ENCODE measurements at places on chromosomes 1 and 21.

DNA sequence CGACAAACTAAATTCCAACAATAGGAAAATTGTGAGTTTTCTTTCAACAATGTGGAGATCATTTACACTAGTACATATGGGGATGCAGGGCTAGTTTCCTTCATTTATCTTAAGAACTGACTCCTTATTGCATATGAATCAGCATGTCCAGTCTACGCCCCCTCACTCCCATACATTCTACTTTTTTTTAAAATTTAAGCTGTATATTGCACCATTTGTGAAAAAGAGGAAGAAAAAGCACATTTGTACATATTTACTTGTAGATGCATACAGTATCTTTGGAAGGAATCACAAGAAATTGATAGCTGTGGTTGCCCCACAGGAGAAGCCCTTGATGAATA, 15.9 kb downstream of the VPS26C start:
- DNase-seq: no peak

DNA sequence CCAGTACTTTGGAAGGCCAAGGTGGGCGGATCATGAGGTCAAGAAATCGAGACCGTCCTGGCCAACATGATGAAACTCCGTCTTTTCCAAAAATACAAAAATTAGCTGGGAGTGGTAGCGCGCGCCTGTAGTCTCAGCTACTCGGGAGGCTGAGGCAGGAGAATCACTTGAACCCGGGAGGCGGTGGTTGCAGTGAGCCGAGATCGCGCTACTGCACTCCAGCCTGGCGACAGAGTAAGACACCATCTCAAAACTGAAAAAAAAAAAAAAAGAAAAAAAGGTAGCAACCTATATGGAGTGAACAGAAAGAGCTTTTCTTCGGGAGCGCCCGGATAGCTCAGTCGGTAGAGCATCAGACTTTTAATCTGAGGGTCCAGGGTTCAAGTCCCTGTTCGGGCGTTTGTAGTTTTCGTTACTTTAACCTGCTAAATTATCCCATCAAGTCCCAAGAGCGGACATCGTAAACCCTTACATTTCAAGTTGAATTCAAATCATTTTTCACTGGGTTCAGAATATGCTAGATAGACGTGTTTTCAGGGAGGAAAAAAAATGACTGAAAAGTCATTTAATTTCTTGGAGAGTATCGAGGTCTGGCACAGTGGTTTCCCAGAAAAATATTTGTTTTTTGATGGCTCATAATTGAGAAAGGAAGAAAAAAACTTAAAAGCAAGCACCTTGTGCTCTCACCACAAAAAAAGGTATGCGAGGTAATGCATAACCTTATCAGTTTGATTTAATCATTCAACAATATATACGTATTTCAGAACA, 9.8 kb upstream of the MDM4 start:
- no peak for DNase-seq

GRCh38 chr21:38831526-38832467, 26.1 kb downstream of the ETS2 start:
- peak; percentile 66 for DNase-seq

DNA sequence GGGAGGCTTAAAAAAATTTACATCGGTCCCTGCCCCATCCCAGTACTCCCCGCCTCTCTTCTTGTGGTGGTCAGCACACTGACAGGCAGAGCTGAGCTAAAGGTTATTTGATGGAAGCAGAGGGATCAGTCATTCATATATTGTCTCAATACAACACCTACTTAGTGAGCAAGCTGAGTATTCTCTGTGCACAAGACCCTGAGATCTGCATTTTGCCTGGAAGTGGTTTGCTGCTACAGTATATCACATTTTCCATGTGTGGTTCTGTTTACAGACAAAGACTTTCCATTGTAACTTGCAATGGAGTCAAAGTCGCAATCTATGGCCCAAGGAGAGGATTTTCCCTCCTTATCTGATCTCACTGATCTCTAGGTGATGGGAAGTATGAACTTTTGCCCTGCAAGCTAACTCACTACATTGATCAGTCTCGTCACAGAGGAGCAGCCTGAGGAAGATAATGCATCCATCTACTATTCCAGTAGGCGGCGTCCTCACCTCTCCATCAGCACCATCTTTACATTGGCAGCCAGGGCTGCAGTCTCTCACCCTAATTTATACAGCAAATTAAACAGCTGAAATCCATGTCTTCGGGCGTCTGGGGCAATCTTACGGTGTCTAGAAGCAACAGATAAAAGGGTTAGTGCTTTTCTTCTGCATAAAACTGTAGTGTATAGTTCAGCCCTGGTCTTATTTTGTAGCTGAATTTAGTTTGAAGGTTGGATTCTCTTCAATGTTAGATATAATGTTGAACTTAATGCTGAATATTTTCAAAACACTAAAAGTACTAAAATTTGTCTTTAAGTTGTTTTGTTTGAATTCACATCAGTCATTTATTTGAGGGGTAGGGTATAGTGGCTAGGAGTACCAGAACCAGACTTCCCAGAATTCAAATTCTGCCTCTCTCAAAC, 3.2 kb upstream of the TRAF5 start:
- DNase-seq: peak; percentile 74

DNA sequence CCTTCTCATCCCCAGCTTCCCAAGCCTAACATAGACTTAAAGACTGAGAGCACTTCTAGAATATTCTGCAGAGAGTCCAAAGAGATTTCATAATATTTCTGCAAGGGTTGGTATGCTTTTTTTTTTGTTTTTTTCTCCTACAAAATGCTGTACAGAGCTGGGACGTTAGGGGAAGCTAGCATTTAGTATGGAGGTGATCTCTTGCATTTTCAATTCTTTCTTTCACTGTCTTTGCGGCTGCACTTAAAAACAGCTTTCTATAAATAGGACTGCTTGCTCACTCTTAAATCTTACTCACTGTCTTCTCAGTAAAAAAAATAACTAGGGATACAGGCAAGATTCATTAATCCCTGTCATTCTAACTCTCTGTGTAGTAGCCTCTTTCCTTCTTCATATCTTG, 7.4 kb downstream of the DSCAM start:
- no peak for DNase-seq

- no peak for DNase-seq
These were observed 146.3 kb upstream of the PKN2 start for GRCh38 chr1:88537787-88538186.

- no peak for DNase-seq
These were observed 139.3 kb upstream of the NFIA start for GRCh38 chr1:60942896-60943638.
